CD4-positive, alpha-beta T cell (primary cell): ENCODE measurements at places on chromosomes 5 and 9. TPM values are rescaled to one million over a fixed set of nuclear protein-coding genes. Genes with fewer than 3 reads are reported as not detected.

DNA sequence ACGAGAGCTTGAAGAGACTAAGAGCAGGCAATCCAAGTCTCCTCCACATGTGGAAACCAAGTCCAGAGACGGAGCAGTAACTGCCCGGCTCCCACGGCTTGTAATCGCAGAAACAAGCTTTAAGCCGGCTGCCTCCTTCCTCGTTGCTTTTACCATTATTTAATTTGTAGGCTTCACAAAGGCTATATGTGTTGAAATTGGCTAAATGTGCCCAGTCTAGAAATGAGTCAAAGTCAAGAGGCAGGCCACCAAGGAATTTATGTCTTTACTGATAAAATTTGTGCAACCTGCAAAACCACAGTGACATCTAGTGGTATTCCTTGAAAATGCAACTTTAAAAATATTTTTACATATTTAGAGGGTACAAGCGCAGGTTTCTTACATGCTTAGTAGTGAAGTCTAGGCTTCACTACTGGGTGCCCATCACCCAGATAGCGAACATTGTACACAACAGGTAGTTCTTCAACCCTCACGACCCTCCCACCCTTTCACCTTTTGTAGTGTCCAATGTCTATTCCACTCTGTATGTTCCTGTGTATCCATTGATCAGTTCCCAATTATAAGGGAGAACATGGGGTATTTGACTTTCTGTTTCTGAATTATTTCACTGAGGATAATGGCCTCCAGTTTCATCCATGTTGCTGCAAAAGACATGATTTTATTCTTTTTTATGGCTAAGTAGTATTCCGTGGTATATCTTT is 33.5 kb upstream of the EBF1 start:
- H3K27ac ChIP-seq = no peak overlapping the region
- no peak for DNase-seq
- H3K4me3 ChIP-seq = no peak overlapping the region
- H3K4me1 ChIP-seq = no peaks in the 10 kb centered on the region
- no peaks in the 10 kb centered on the region for H3K27me3 ChIP-seq
- H3K36me3 ChIP-seq = no peaks in the 10 kb centered on the region

DNA sequence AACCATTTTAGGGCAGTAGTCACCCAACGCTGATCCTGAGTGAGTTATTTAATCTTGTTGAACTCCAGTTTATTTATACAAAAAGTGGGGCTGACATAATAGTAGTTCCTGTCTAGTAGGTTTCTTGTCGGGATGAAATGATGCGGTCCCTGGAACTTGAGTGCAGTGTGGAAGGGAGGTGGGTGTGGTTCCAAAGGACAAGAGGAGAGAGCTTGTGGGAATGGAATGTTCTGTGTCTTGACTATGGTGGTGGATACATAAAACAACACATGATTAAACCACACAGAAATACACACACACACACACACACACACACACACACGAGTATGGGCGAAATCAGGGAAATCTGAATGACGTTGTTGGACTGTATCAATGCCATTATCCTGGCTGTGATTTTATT is 66.1 kb upstream of the BARHL1 start:
- no peaks in the 10 kb centered on the region for H3K4me1 ChIP-seq
- no peaks in the 10 kb centered on the region for H3K36me3 ChIP-seq
- H3K4me3 ChIP-seq = no peak overlapping the region
- peaks cover 8% of the 10 kb centered on the region for H3K27me3 ChIP-seq
- no peak overlapping the region for H3K27ac ChIP-seq
- DNase-seq = no peak

DNA sequence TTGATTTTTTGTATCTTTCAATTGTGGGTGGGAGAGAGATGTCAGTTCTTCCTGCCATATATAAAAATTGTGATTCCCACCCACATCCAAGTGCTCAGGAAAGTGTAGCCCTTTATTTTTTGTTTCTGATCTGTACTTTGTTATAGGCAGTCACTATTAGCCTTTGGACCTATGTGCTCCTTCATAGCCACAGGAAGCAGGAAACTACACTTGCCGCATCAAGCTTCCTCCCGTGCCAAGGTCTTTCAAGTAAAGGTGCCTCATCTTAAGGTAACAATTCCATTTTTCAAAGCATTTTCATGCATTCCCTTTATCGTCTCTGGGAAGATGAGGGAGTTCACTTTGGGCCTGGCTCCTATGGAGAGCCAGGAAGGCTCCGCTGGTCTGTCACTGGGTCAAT is 339.0 kb downstream of the DIRAS2 start:
- no peak overlapping the region for H3K4me3 ChIP-seq
- H3K27me3 ChIP-seq = peaks cover 12% of the 10 kb centered on the region
- H3K27ac ChIP-seq = no peak overlapping the region
- H3K4me1 ChIP-seq = no peaks in the 10 kb centered on the region

DNA sequence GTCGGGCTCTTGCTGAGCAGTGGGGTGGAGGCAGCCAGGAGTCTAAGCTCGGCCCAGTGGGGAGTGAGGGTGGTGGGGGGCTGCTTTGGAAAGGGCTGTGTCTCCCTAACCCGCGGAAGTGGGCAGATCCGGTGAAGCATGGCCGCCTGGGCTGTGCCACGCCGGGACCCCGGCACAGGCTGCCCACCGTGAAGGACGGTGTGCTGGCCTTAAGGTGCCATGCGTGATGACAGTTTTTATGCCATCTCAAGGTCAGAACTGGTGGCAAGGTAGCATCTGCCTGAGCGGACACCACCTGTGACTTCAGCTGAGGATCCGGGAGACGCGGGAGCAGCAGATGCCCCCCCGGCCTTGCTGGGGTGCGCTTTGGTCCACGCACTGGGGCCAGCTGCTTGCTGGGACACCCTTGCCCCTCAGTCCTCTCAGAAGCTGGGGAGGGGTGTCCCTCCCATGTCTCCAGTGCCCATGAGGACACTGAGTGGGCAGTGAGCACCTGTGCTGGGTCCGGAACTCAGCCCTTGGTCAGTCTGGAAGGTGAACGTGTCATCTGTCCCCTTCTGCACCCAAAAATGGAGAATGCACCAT is 53.9 kb downstream of the AHRR start:
- no peak for DNase-seq
- H3K27me3 ChIP-seq = peaks cover 11% of the 10 kb centered on the region
- peaks cover 17% of the 10 kb centered on the region for H3K4me1 ChIP-seq
- no peak overlapping the region for H3K4me3 ChIP-seq

DNA sequence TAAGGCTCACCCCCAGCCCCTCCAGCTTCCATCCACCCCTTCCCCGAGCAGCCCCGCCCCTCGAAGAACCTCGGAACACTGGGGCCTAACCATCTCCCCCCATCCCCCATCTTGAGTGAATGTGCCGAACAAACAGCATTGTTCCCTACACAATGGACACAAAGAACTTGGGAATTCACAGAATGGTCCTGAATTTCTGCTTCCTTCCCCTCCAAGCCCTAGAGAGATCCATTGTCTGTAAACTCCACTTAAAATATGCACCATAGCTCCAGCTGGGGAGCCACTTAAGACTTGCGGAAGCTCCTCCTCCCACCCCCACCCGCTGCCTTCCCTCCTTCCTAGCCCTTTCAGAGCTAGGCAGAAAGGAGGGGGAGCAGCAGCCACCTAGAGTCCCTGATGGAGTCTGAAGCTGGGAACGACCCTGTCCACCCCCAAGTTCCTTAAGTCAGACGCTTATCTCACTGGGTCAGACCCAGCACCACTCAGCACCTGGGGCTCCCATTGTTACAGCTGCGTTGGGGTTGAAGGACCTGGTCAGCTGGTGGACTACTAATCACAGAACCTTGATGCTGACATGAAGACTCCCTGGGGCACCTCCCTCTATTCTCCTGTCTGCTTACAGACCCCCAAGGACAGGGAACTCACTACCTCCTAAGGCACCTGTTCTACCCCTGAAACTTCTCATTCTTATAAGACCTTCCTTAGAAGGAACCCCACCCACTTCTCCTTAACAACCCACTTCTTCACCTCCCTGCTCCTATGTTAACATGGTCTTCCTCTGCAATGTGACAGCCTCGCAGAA is 61.4 kb downstream of the PCDH1 start:
- DNase-seq = no peak
- no peaks in the 10 kb centered on the region for H3K36me3 ChIP-seq
- no peak overlapping the region for H3K27ac ChIP-seq
- H3K4me1 ChIP-seq = no peaks in the 10 kb centered on the region
- peaks cover 13% of the 10 kb centered on the region for H3K27me3 ChIP-seq

DNA sequence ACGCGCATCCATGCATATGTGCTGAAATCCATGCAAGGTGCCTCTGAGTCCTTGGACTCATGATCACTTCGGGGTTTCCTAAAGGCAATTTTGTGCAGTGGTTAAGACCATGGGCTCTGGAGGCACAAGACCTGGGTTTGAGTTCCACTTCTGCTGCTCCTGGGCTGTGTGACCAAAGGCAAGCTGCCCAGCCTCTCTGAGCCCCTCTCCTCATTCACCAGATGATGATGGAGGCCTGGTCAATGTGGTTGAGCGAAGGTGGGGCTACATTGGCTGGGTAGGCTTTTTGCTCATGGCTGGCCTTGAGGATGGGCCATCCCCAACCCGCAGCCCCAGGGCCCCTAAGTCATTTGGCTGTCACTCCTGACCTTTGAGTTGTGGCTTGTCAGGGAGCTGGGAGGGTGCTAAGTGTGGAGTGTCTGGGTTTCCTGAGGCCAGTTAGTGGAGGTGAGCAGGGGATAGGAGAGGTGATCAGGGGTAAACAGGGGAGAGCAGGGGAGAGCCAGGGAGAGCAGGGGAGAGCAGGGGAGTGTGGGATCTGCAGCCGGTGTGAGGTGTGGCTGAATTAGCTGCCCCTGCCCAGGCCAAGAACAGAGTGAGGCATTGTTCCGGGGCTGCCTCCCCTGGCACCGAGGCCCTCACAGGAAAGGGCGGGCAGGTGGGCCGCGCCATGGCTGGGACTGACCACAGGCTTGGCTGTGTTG is 64.6 kb upstream of the SYNPO start:
- H3K27me3 ChIP-seq = no peaks in the 10 kb centered on the region
- H3K4me3 ChIP-seq = no peak overlapping the region
- H3K27ac ChIP-seq = no peak overlapping the region
- no peaks in the 10 kb centered on the region for H3K4me1 ChIP-seq

DNA sequence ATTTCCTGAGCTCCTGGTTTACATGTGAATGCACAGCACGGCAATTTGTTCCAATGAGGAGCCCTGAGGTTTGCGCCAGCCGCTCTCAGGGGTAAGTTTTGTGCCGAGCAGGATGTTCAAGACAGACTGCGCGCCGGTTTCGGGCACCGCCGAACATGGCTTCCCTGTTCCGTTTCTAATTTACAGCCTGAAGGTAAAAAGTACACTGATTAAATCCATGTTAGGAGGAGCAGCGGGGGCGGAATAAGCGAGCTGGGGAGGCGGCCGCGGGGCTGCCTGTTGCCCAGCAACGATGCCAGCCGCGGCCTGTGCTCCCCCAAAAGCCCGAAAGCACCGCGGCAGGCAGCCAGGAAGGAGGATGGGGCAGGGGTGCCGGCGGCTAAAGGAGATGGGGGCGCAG is 6.4 kb downstream of the SOWAHA start:
- H3K4me1 ChIP-seq = peaks cover 18% of the 10 kb centered on the region
- H3K27me3 ChIP-seq = peaks cover 22% of the 10 kb centered on the region
- no peak for DNase-seq
- peak overlapping the region; percentile 43 for H3K4me3 ChIP-seq
- no peaks in the 10 kb centered on the region for H3K36me3 ChIP-seq
- no peak overlapping the region for H3K27ac ChIP-seq

DNA sequence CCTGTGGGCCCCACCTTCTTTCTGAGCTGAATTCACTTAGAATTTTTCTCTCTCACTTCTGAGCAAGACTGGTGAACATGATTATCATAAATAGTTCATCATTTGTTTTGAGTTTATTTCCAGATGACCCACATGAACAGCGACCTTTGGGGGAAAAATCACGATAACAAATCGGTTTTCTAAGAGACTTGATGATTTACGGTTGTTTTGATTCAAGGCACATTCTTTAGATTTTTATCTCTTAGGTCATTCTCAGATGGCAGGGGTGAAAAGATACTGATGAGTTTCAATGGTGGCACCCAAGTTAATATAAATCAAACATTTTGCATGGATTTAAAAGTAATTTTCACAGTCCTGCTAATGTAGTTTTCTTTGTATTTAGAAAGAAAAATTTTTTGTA is 95.1 kb downstream of the DMXL1 start:
- no peak overlapping the region for H3K27ac ChIP-seq
- H3K27me3 ChIP-seq = no peaks in the 10 kb centered on the region
- no peak overlapping the region for H3K4me3 ChIP-seq

DNA sequence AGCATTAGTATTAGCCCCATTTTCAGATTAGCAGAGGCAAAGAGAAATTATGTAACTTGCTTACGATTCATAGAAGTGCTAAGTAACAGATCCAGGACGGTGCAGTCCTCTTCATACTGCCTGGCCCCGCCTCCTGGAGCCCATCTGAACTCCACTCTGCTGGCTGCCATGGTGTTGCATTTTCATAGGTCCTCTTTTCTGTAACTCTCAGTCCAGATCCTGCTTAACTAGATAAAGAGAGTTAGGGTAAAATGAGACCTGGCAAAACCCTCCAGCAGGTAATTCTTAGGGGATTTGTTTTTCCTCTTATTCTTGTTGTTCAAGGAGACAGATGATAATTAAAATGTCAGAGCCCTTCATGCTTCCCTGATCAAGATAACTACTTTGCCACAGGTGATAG is 135.1 kb upstream of the EFNA5 start:
- H3K36me3 ChIP-seq = no peaks in the 10 kb centered on the region
- DNase-seq = no peak
- no peak overlapping the region for H3K27ac ChIP-seq
- no peak overlapping the region for H3K4me3 ChIP-seq

PCDHGA10 gene
- not detected for total RNA-seq

SAXO1 gene
- total RNA-seq = 0.34 TPM

GRCh38 chr9:72207278-72207677 is 58.0 kb downstream of the GDA start:
- no peaks in the 10 kb centered on the region for H3K4me1 ChIP-seq
- no peaks in the 10 kb centered on the region for H3K27me3 ChIP-seq
- no peak overlapping the region for H3K27ac ChIP-seq

RPS14 gene
- total RNA-seq = 5,224 TPM

DNA sequence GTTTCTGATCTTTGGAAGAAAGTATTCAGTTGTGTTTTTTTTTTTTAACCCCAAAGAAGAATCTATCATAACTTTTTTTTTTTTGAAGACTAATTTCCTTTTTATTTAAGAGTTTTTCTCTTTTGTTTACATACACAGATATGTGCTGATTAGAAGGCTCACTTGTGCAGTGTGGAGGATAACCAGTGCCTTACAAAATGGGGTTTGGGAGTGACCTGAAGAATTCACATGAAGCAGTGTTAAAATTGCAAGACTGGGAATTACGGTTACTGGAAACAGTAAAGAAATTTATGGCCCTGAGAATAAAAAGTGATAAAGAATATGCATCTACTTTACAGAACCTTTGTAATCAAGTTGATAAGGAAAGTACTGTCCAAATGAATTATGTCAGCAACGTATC is 50.3 kb downstream of the FER start:
- H3K36me3 ChIP-seq = peaks cover 2% of the 10 kb centered on the region
- no peak overlapping the region for H3K27ac ChIP-seq
- no peak for DNase-seq
- H3K27me3 ChIP-seq = no peaks in the 10 kb centered on the region
- H3K4me1 ChIP-seq = no peaks in the 10 kb centered on the region
